Kidney (tissue), 22 donors: ENCODE measurements at places on chromosomes 11 and 22.
A peak's percentile ranks its signal among the peaks of the same experiment; 100 is the strongest.

- DNase-seq, result no peak
Observed at GRCh38 chr11:36374726-36375125, 78.6 kb downstream of the PRR5L start.

- DNase-seq, result peak; percentile 33
Observed at GRCh38 chr11:66467756-66468155, 1.1 kb downstream of the PELI3 start.

- DNase-seq, result no peak
Observed at GRCh38 chr22:49415151-49415951, 412.3 kb downstream of the BRD1 start.

- no peak for DNase-seq
Observed at GRCh38 chr22:25898707-25899365, 156.8 kb downstream of the MYO18B start.

DNA sequence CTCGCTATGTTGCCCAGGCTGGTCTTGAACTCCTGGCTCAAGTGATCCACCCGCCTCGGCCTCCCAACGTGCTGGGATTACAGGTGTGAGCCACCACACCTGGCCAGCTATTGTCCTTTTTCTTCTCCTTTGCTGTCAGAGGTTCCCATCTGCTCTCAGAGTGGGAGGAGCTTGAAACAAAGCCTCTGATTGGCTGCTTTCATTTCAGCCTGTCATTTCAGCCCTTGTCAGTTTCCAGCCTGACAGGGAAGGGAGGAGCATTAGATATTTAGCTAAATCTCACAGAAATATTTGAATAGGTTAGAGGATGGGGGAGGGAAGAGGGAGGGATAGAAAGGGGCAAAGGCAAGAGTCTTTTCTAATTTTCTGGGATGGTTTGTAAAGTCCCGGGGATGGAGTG lies 8.7 kb downstream of the SLC22A6 start:
- no peak for DNase-seq

- no peak for DNase-seq
Observed at GRCh38 chr22:18095101-18095805, 15.4 kb upstream of the TUBA8 start.
